Cardiac muscle cell (in vitro differentiated cells and primary cell): ENCODE measurements at places on chromosomes 1 and 21. TPM values are rescaled to one million over a fixed set of nuclear protein-coding genes. Genes with fewer than 3 reads are reported as not detected.
A peak's percentile ranks its signal among the peaks of the same experiment; 100 is the strongest.

The APOBEC4 gene
- total RNA-seq: not detected in 2 replicates

The UBQLN4 gene
- 43.1 and 51.0 TPM in 2 replicates for total RNA-seq

The PSEN2 gene
- 34.8 and 41.3 TPM in 2 replicates for total RNA-seq

The C2CD4D gene
- total RNA-seq: not detected in 2 replicates

The DISP1 gene
- 6.4 and 10.4 TPM in 2 replicates for total RNA-seq

The GBP6 gene
- total RNA-seq: 0.69 TPM in 1 of 2 replicates, not detected in the other

The CYP4Z1 gene
- total RNA-seq: not detected in 2 replicates

The CSMD2 gene
- total RNA-seq: 0.04 and 0.24 TPM in 2 replicates

DNA sequence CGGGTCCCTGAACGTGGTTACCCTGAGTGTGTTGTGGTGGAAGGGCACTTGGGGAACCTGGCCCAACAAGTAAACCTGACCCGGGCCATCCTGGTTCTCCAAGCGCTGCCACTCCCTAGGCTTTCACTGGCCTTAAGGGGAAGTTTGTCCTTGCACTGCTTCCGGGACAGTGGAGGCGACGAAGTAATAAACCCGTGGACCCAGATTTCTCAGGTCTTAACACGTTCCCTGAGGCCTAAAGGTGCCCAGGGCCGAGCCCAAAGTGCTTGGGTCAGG is 261 bp upstream of the CCDC24 start:
- no peak for DNase-seq

DNA sequence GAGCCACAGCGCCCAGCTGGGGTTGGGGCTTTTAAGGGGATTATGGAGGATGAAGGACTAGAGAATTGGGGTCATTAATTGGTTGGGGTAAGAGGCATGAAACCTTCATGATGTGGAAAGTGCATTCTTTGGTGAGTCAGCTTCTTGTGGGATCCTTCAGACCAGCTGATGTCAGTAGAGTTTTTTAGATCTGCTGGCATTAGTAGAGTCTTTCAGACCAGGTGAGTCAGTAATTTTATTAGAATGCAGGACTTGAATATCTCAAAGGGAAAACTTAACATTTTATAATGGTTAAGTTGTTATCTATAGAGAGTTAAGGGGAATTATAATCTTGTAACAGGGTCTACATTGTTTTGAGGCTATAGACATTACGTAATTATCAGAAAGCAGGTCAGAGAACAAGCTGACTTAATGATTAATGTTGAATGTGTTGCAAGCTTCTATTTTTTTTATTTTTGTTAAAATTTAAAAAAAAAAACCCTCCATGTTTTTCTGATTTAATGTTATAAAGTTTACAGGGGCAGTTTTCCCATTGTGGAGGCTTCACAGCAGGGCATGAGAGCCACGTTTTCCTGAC is 160.9 kb upstream of the FMN2 start:
- no peak for DNase-seq

- no peak for DNase-seq
These were observed 443.2 kb upstream of the VAMP3 start for GRCh38 chr1:7327849-7328248.

- peak; percentile 25 for DNase-seq
These were observed 52.5 kb downstream of the POU2F1 start for GRCh38 chr1:167273027-167273800.

GRCh38 chr1:22607154-22607553 is 29.3 kb upstream of the C1QA start:
- no peak for DNase-seq

DNA sequence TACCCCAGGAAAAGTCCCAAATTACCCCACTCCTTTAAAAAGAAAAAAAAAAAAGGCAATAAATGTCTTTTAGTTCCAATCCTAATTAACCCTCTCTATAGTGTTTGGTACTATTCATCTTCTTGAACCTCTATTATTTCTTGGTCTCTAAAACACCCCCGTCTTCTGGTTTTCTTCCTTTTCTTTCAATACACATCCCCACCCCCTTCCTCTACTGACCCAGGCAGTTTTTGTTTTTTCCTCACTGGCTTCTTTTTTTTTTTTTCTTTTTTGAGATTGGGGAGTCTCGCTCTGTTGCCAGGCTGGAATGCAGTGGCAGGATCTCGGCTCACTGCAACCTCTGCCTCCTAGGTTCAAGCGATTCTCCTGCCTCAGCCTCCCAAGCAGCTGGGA is 26.1 kb downstream of the EGLN1 start:
- no peak for DNase-seq

- DNase-seq: no peak
These were observed 308.4 kb upstream of the BEND5 start for GRCh38 chr1:49085079-49085478.

- peak; percentile 8 for DNase-seq
These were observed 27.4 kb downstream of the MORC3 start for GRCh38 chr21:36347278-36347961.

- no peak for DNase-seq
These were observed 38.7 kb upstream of the NEK2 start for GRCh38 chr1:211714154-211714553.

- no peak for DNase-seq
These were observed 28.7 kb downstream of the PTGFR start for GRCh38 chr1:78519446-78519845.

DNA sequence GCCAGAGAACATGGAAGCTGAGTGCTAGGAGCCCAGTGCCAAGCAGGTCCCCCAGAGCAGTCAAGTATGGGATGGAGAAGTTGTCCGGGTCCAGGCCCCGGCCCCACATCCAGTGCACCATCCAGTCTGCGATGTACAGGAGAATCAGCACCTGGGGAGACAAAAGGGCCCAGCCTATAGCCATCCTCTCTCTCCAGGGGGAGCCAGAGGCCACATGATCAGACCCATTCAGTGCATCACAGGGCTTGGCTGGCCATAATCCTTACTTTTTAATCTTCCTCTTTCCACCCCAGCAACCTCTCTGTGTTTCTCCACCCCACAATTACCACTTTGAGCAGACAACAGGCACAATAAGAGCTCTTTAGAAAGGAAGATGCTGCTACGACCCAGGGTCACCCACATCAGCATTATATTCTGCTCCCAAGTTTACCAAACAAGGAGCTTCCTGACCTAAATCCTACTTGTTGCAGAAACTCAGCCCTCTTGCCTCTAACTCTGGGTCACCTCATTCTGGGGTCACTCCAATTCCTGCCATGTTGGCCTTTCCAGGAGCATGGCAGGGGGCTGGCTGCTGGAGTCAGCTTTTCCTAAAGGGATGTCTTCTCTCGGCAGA is 16.4 kb upstream of the RAB29 start:
- DNase-seq: peak; percentile 64
